Stimulated activated CD4-positive, alpha-beta T cell treated with anti-CD3 and anti-CD28 coated beads, Interleukin-2, amount 100 ng/mL, for 48 hours (primary cell): ENCODE measurements at places on chromosomes 13 and 19.

DNA sequence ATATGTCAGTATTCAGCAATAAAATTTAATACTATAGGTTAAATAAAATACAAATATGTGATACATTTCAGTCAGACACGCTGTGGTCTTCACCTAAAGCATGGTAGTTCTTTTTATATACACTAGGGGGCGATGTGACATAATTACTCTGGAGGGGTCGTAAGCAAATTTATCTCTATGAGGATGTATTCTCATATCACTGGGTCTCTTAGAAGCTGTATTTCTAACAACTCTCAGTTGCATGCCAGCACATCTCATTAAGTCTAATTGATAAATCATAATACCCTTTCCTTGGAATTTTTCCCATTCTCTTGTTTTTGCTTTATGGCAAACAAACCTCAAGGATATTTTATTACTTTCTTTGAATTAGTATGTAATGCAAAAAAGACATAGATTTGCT lies 3.9 kb upstream of the PCDH17 start:
- no peak for DNase-seq

DNA sequence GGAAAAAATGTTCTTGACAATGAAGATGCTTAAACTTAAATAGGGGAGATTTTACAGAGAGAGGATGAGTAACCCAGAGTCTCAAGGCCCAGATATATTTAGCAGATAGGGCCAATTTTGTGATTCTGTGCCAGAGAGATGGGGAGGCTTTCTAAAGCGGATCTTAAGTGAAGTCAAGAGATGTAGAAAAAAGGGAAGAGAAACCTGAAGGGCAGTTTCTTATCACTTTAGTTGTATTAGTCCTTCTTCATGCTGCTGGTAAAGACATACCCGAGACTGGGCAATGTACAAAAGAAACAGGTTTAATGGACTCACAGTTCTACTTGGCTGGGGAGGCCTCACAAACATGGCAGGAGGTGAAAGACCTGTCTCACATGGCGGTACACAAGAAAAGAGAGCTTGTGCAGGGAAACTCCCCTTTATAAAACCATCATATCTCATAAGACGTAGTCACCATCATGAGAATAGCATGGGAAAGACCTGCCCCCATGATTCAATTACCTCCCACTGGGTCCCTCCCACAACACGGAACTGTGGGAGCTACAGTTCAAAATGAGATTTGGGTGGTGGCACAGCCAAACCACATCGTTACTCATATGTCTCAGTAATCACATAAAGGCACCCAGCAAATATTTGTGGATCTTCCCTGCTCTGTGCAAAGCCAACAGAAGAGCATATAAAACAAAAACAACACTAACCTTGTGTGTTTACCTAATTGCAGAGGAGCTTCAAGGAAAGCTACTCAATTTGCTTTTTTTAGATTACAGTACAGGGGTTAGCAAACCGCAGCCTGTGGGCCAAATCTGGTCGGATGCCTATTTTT lies 102.6 kb upstream of the MYCBP2 start:
- peak; percentile 31 for DNase-seq

GRCh38 chr13:112174476-112175110 lies 107.6 kb downstream of the SOX1 start:
- DNase-seq: no peak

DNA sequence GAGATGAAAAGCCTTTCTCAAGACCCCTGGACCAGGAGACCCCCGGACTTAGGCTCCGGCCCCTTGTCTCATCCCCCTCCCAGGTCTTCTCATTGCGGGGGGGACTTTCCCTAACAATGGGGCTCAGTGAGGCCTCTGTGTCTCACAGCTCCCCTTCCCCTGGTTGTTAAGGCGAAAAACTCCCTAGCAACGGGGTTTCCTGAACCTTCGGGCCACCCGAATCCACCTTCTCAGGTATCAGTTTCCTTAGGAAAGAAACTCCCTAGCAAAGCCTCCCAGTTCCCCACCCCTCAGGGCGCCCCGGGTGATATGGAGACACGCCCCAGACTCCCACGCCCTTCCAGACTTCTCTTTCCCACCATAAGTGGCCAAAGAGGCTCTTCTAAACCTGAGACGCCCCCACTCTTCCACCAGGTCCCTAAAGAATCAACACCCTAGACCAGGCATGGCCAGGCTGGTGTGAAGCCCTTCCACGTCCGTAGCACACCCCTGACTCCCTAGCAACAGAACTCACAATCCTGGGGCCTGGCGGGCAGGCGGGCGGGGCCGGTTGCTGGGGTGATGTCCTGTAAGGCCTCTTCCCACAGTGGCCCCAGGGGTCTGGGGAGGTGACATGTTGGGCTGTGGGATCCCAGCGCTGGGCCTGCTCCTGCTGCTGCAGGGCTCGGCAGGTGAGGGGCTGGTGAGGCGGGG lies at the start of gene TMEM190:
Gene TMEM190 (plus strand): TSS at position 586 of the 693 bp plus-strand sequence. CDS start 28 bp downstream, at position 614.
- no peak for DNase-seq

- DNase-seq: no peak
Observed at GRCh38 chr19:3137119-3137518, 1.3 kb downstream of the GNA15 start.

- peak; percentile 80 for DNase-seq
Observed at GRCh38 chr19:1266916-1267476, 2.1 kb upstream of the CIRBP start.

- no peak for DNase-seq
Observed at GRCh38 chr13:20400774-20401173, 124.9 kb downstream of the CRYL1 start.

DNA sequence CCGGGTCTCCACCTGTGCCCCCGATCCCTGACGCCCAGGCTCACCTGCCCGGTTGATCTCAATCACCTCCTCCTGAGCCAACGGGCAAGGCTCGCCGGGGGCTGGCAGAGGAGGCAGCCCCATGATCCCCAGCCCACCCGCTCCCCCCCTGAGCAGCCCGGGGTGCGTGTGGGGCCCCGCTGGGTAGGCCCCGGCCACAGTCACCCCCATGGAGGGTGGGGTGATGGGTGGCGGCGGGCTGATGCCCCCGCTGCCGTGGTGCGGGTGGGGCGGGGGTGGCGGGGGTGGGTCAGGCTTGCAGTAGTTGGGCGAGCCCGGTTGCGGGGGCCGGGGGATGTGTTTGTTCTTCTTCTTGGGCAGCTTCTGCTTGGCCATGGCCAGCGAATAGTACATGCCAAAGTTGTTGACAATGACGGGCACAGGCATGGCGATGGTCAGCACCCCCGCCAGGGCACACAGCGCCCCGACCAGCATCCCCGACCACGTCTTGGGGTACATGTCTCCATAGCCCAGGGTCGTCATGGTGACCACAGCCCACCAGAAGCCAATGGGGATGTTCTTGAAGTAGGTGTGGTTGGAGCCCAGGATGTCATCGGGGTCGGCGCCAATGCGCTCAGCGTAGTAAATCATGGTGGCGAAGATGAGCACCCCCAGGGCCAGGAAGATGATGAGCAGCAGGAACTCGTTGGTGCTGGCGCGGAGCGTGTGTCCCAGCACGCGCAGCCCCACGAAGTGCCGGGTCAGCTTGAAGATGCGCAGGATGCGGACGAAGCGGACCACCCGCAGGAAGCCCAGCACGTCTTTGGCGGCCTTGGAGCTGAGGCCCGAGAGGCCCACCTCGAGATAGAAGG lies 6.0 kb downstream of the KCNC3 start:
- no peak for DNase-seq

GRCh38 chr13:34124666-34125306 lies 306.8 kb downstream of the RFC3 start:
- DNase-seq: no peak

DNA sequence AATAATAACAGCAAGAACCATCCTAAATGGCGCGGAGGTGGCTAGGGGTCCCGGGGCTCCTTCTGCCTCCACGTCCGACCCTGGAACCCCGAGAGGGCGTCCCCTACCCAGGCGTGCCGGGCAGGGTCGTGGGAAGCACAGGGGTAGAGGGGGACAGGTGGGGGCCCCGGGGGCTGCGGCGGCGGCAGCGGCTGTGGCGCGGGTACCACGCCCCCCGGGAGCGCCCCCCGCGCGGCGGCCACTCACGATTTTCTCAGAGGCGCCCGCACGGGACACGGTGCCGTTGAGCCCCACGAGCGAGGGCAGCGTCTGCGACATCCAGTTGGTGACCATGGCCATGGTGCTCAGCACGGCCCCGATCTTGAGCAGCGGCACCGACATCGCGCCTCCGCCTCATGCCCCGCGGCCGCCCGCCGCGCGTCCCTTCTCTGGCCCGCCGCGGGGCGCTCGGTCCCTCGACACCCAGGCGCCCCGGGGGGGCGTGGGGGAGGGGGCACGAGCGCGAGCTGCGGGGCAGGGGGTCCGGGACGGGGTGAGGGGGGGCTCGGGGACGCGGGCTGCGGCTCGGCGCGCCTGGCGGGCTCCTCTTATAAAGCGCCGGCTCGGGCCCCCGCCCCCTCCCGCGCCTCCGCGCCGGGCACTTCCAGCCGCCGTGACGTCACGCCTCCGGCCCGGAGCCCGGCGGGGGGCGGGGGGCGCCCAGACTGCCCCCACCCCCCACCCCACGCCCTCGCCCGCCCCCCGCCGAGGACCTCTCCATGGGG lies 22.9 kb downstream of the OLFM2 start:
- DNase-seq: no peak
